Foreskin fibroblast (primary cell): ENCODE measurements at places on chromosomes 5 and 9.

DNA sequence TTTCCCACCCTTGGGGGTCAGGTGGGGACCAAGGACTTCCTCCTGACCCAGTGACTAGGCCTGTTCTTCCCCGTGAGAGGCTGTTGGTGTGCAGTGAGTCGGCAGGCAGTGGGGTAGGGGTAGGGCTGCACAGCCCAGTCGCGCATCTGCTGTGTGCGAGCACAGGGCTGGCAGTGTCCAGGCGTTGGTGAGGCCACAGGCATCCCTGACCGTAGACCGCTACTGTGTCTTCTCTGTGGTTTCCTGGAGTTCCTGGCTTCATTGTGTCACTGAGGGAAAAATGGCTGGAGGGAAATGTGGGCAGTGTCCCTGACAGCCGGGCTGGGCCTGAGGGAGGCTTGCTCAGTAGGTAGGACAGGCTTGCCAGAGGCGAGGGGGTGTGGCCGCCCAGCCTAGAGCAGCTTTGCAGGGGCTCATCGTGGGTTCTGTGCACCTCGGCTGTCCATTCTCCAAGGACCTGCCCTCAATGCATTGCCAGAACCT is 95.4 kb downstream of the CACNA1B start:
- DNase-seq = no peak

- DNase-seq = peak; percentile 97
Measured at GRCh38 chr5:177351392-177352329, at the start of gene LMAN2. Gene LMAN2, minus strand, starts transcription at chr5:177351668. Its CDS starts 21 bp downstream, at chr5:177351647.

- no peak for DNase-seq
Measured at GRCh38 chr5:76457674-76458485, 54.8 kb downstream of the IQGAP2 start.

- peak; percentile 22 for DNase-seq
Measured at GRCh38 chr9:20658677-20659473, 25.2 kb upstream of the FOCAD start.

DNA sequence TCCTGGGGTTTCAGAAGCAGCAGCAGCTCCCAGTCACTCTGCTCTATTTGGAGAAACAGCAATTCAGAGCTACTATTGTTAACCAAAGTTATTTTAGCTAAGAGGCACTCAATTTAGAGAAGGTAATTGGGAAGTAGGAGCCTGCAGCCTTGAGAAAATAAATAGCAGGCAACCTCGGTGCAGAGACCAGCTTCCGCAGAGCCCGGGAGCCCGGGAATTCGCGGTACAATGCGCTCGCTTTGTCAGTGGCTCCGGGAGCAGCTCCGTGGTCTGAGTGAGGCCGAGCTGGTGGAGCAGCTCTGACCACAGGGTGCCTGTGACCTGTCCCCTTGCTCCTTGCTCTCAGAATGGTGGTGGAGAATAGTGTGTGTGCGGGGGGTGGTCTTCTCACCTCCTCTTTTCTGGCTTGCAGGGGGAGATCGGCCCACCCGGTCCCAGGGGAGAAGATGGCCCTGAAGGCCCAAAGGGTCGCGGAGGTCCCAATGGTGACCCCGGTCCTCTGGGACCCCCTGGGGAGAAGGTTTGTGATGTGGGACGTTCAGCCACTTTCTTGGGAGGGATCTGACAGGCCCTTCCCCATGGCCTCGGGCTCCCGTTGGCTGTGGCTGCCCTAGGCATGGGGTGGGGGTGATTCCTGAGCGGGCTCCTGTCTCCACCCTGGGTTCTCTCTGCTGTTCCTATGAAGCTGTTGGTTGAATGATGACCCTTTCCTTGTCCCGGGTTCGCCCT is 95.9 kb upstream of the FCN2 start:
- DNase-seq = no peak

DNA sequence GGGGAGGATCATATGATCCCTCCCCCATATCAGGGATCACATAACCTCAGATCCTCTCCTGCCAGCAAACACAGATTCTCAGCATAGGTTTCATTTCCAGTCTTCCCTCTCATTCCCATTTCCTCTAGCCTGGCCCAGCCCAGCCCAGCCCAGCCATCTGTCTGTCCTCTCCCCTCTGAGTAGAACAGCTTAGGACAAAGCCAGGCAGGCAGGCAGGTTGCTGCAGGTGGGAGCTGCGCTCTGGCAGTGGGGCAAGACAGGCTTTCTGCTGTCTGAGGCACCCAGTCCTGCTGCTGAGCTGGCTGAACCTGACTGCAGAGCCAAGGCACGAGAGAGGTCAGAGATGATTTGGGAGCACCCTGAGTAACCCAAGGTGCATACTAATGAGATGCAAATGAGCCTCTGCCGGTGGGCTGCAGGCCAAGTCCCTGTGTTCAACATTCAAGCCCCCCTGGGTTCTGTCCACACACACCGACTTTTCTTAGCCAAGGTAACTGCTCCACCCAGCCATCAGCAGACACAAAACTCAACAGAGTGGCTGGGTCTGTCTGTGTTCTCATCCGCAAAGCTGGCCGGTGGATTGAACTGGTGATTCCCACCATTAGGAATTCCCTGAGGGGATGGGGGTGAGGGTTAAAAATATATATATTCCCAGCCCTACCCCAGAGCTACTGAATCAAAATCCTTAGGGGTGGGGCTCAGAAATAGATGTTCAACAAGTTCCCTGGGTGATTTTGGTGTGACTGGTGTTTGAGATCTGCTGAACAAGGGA is 9.1 kb downstream of the FAT2 start:
- no peak for DNase-seq

GRCh38 chr5:157770665-157771064 is 27.2 kb downstream of the LSM11 start:
- no peak for DNase-seq

GRCh38 chr5:96322217-96322616 is 110.8 kb downstream of the PCSK1 start:
- DNase-seq = no peak

DNA sequence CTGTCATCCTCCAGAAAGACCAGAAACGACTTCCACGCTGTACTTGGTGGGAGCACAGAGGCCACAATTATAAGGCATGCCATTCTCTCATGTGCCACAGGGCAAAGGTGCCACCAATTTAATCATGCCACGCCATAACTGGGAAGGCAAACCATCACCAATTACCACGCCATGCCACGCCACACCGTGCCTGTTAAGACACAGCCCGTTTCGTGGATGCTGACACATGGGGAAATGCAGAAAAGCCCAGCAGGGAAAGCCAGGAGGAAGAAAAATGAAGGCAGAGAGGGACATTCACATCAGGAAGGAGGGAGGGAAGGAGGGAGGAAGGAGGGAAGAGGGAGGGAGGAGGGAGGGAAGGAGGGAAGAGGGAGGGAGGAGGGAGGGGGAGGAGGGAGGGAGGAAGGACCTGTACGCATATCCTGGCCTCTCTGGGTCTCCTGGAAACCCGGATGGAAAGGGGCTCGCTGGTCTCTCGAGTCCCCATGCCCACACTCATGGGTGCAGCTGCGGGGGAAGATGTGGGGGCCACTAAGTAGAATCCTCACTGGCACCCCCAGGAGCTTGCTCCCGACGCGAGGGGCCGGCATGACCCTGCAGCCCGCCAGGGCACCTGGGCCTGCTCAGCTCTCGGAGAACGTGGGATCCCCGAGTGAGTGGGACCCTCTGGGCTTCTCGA is 61.7 kb upstream of the UBAC1 start:
- DNase-seq = no peak

GRCh38 chr5:81344736-81345135 is 43.3 kb downstream of the ZCCHC9 start:
- DNase-seq = no peak

- peak; percentile 75 for DNase-seq
Measured at GRCh38 chr9:129111528-129112151, 425 bp downstream of the PTPA start.

DNA sequence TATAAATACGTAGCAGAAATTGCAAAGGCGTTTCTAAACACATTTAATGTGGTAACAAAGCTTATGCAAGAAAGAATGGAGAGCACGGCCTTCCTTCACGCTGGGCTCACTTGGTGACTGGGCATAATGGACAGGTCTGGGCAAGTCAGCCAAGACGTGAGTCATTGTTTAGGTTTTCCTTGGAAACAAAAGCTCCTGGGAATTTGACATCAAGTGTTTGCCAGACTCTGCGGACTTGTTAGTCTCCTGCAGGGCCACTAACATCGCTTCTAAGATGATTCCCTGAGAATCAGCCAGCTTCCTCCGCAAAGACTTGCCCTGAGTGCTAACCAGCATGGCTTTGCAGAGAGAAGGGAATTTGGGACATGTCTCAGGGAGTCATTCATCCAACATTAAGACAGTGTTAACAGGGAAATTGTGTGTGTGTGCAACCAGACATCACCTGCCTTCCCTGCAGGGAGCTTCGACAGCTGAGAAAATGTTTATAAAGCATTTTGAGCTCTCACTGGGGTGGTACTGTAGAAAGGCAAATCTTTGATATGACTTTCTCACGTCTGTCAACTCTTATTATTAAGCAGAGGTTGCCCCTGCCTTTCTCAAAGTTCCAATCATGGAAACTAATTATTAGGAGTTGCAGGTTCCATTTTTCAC is 182.5 kb downstream of the NTRK2 start:
- peak; percentile 49 for DNase-seq

DNA sequence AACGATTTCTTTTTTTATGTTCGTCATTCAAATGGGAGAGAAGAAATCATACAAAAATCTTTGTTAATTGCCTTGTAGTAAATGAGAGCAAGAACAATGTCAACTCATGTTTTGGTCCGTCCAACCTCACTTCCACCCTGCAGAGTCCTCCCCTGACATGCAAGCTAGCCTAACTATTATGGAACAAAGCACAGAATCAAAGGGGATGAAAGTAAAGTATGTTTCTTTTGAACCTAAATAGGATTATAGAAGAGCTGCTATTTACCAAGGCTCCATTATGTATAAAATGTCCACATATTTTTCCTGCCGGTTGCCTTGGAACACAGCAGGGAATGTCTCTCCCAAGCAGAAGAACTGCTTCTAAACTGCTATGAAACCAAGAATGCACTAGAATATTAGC is 161.1 kb downstream of the MRPS30 start:
- no peak for DNase-seq

DNA sequence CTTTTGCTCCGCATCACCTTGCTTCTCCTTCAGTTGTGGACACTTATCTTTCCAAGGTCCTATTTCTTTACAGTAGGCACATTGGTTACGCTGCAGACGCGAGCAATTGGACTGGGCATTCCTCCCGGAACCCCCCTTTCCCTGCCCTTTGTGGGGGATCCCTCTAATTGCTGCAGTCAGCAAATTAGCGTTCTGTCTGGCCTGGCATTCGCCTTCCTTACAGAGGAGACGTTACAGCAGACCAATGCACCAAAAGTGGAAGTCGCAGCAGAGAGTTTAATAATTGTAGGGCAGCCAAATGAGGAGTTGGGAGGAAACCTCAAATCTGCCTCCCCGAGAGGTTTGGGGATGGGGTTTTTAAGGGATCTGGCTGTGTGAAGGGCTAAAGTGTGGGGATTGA is 5.3 kb upstream of the ZNF354C start:
- no peak for DNase-seq

DNA sequence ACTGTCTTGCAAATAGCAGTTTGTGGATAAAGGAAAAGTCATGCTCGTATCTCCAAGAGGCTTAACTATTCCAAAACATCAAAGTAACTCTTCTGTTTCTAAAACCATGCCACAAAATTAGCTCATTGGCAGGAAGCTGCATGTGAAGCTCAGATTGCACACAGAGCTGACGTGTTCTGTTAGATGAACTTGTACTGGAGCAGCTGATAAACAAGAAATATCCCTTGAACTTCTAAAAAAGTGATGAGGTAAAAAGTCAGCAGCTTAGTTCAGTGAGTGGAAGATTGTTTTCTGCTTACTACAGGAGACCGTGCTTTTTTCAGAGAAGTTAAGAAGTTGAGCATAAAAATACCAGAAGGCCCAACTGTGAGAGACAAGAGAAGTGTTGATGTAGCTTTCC is 113.2 kb downstream of the SLC12A2 start:
- peak; percentile 80 for DNase-seq

DNA sequence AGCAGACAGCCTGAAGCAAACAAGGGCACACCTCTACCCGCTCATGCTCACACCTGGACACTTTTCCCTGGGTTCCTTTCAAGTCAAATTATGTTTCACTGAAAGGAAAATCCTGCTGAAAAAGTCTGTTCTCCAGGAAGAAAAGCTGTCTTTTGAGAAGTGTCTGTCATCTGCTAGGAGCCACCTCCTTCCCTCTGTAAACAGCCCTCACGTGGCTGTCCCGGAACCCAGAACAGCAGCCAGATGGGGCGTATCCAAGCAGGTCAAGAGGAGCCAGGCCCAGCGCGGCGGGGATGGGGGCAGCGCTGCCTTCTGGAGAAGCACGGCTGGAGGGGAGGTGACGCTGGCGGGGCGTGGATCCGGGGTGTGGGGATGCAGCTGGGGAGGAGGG is at the start of gene PNPLA7:
Gene PNPLA7, minus strand, starts transcription at position 172 of the 391 bp plus-strand sequence. CDS start 205 bp downstream, outside the sequence.
- DNase-seq = peak; percentile 89

DNA sequence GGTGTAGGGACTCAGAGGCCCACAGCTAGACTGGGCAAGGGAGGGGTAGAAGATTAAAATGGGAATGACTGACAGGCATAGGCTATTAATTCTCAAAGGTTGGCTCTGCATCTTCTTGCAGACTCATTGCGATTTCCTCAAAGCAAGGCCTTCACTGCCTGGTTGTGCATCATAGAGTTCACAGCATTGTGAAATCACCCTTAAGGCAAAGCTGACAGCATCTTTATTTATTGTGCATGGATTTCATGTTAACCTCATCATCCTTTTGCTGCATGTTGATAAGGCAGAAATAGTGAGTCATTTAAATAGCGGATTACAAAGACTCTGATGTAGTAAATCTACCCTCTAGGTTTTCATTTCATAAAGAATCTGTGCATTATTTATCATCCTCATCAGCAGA is 13.6 kb upstream of the PALM2AKAP2 start:
- DNase-seq = peak; percentile 83

GRCh38 chr5:159734366-159734765 is 181.9 kb upstream of the ADRA1B start:
- DNase-seq = no peak

DNA sequence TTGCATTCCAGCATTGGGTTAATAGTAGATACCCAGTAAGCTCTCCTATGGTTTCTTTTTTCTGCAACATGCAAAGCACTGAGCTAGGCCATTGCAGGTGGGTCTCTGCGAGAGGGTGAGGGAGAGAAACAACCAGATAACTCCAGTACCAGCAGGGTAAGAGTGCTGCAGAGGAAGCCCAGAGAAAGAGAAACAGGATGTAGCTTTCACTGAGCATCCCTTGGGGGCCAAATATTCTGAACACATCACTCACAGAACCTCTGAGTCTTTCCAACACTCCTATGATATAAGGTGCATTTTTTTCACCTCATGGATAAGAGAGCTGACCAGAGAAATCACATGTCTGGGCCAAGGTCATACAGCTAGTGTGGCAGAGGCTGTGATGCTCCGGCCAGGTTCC is 76.7 kb downstream of the TRIM32 start:
- no peak for DNase-seq

DNA sequence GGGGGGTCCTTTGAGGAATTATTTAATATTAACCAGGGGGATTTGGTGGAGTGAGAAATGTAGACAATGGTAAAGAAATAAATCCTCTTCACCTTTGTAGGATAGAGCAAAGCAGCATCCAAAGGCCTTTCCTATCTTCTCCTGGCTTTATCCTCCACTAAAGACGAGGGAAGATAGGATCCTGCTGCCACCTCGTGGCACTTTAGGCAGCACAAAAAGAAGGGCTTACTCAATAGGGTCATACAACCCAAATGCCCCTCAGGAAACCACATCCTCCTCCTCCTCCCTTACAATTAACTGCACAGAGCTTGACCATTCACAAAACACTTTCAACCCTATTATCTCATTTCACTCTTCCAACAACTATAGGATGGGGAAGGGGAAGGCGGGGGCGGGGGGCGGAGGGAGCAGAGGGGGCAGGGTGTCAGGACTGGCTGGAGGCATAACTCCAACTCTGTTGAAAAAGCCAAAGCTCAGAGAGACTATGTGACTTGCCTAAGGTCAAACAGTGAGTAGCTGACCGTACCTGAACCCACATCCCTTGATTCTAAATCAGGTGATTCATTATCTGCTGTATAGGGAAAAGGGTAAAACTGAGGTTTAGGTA is 45.4 kb upstream of the MYOT start:
- peak; percentile 49 for DNase-seq
